ENCODE measurements at places on chromosomes 5 and 9. TPM values are rescaled to one million over a fixed set of nuclear protein-coding genes. Genes with fewer than 3 reads are reported as not detected.

ANKRD18A gene
- total RNA-seq, result 3.9 TPM

TIMD4 gene
- 5.5 TPM for total RNA-seq

SHISAL2B gene
- total RNA-seq, result not detected

STC2 gene
- total RNA-seq, result 22.8 TPM

AK3 gene
- 33.9 TPM for total RNA-seq

NR5A1 gene
- total RNA-seq, result not detected

ZNF300 gene
- total RNA-seq, result 0.39 TPM

EFNA5 gene
- 0.32 TPM for total RNA-seq

MFAP3 gene
- 21.8 TPM for total RNA-seq

PCDHB14 gene
- not detected for total RNA-seq

IL4 gene
- 21.6 TPM for total RNA-seq

NIPAL4 gene
- total RNA-seq, result 2.1 TPM

NR2F1-AS1 gene
- not detected for total RNA-seq

BTNL3 gene
- not detected for total RNA-seq

GNA14 gene
- total RNA-seq, result 0.09 TPM

MAPKAP1 gene
- total RNA-seq, result 83.8 TPM

PAEP gene
- total RNA-seq, result not detected

TRIM23 gene
- 5.3 TPM for total RNA-seq

BARHL1 gene
- not detected for total RNA-seq

ZNF782 gene
- 4.7 TPM for total RNA-seq

PTGES gene
- total RNA-seq, result 0.39 TPM

GARIN3 gene
- 0.30 TPM for total RNA-seq

TOPORS gene
- total RNA-seq, result 15.7 TPM

ADGRD2 gene
- total RNA-seq, result not detected
